ENCODE measurements at places on chromosomes 6 and 20.

DNA sequence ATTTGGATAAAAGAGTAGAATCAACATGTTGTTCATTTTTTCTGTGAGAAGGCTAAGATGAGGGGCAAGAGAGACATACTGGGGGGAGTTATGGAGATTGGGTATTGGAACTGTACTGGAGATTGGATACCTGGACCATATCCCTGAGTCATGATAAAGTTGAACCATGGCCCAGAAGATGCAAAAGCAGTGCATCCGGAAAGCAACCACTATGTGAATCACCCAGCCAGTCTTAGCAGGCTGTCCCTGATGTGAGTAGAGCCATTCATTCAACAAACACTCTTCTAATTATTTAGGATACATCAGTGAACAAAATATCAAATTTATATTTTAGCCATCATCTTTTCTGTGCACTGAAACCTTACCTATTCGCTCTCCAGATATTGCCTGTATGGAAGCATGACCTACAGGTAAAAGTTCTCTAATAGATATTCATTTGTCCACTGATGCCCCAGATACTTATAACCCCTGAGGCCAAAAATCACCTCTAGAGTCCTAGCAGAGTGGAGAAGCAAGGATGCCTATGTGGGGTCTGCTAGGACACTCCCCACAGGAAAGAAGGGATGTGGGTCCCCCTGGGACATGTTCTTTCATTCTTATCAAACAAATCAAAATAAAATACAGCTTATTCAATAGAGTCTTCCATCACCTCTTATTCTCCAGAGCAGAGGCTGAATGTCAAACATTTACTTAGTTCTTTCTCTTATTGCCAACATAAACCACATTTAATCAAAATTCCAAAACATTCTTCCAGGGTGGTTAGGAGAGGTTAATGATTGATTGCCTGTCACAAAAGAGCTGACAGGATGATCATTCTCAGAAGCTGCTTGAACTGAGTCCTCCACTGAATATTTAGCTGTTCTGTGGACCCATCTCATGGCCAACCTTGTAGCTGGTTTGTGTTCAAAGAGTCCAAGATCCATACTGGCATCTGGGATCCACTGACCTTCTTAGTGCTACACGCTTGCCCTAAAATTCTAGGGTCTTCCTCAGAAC, 37.0 kb upstream of the PKHD1 start:
- DNase-seq: no peak

- no peak for DNase-seq
These were observed 113.6 kb upstream of the PTPN1 start for GRCh38 chr20:50396623-50397022.

GRCh38 chr6:157200117-157200516, 123.2 kb downstream of the TMEM242 start:
- DNase-seq: no peak

DNA sequence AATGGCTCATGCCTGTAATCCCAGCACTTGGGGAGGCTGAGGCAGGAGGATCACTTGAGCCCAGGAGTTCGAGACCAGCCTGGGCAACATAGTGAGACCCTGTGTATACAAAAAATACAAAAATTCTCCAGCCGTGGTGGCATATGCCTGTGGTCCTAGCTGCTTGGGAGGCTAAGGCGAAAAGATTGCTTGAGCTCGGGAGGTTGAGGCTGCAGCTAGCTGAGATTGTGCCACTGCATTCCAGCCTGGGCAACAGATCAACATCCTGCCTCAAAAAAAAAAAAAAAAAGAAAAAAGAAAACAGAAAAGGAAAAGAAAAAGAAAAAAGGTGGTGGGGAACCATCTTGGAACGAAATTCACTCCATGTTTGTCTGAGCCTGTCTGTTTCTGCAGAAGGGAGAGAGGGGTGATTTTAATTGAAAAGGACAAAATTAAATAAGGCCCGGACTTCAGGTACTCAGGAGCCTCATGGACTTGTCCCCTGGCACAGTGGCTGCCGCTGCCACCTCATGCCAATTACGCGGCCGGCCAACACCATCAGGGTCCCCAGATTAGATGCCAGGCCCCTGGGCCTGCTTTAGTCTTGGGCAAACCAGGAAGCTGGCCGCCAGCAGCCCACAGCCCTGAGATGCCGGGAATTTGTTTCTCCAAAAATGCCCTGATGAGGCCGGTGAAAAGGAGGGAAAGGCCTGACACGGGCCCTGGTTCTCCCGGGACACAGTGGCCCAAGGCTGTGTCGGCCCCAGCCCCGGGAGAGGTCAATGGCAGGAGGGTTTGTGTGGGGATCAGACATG, 37.8 kb upstream of the STX16 start:
- DNase-seq: no peak

- DNase-seq: no peak
These were observed 224.9 kb downstream of the IBTK start for GRCh38 chr6:82022614-82023129.

GRCh38 chr20:10536531-10536930, 101.4 kb downstream of the SLX4IP start:
- DNase-seq: no peak

- DNase-seq: no peak
These were observed 12.8 kb downstream of the GSTA1 start for GRCh38 chr6:52790861-52791260.

- DNase-seq: no peak
These were observed 333.8 kb downstream of the PREX1 start for GRCh38 chr20:48493966-48494365.

- no peak for DNase-seq
These were observed 565.1 kb upstream of the FLRT3 start for GRCh38 chr20:14902432-14903089.

DNA sequence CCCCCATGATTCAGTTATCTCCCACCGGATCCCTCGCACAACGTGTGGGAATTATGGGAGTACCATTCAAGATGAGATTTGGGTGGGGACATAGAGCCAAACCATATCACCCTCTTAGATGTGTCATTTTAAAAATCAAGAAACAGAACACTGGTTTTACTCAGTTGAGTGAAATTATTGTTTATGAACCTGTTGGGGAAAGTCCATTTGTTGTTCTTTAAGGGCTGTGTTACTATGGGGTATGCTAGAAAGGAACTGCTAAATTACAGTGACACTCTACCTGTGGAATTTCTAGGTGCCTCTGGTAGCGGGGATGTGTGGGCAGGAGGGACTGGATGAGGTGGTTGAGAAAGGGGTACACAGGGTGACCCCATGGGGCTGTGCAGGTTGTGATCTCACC, 28.9 kb downstream of the STX11 start:
- no peak for DNase-seq

- no peak for DNase-seq
These were observed 35.4 kb downstream of the GCNT2 start for GRCh38 chr6:10556589-10556988.

GRCh38 chr6:151303231-151303630, 63.5 kb downstream of the AKAP12 start:
- no peak for DNase-seq

DNA sequence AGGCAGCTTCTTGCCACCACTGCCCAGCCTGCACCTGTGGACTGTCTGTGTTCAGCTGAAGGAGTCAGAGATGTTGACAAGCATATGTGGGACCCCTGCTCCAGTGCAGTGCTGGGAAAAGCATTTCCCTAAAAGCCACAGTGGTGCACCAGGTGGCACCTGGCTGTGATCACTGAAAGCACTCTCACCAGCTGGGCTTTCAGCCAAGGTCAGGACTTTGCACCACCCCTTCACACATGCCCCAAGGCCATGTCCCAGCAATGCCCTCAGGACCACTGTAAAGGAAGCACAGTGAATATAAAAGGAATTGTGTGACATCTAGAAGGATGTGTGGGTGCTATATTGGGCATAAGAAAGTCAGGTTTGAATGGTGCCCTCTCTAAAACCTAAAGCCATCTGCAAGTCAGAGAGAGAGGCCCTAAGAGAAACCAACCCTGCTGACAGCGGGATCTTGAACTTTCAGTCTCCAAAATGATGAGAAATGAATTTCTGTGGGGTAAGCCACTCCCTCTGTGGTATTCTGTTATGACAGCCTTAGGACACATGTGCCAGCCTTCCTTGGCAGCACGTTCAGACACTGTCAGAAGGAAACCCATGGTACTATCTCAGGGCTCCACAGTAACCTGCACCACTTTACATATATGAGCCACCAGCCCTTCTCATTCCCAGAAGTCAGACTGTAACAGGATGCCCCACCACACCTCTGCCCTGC, 30.7 kb downstream of the CBLN4 start:
- no peak for DNase-seq

GRCh38 chr6:25118038-25118437, 161.1 kb upstream of the CARMIL1 start:
- no peak for DNase-seq

DNA sequence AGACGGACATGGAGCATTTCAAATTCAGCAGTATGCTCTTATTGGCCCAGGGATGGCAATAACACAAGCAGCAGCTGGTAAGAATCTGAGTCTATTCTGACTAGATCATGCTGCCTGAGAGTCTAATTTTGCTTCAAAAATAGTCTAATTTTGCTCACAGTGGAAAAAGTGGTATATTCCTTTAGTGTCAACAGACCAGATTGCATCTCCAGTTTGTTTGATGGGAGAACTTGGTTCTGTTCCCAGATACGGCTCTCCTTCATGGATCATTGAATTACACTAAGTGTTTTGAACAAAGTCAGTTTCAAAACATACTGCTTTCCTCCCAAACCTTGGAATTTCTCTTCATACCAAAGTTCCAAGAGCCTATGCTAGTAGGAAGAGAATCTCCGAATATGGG, 586.1 kb downstream of the RNF144B start:
- DNase-seq: no peak

- DNase-seq: no peak
These were observed 66.4 kb downstream of the PLEKHG1 start for GRCh38 chr6:150666071-150666470.

DNA sequence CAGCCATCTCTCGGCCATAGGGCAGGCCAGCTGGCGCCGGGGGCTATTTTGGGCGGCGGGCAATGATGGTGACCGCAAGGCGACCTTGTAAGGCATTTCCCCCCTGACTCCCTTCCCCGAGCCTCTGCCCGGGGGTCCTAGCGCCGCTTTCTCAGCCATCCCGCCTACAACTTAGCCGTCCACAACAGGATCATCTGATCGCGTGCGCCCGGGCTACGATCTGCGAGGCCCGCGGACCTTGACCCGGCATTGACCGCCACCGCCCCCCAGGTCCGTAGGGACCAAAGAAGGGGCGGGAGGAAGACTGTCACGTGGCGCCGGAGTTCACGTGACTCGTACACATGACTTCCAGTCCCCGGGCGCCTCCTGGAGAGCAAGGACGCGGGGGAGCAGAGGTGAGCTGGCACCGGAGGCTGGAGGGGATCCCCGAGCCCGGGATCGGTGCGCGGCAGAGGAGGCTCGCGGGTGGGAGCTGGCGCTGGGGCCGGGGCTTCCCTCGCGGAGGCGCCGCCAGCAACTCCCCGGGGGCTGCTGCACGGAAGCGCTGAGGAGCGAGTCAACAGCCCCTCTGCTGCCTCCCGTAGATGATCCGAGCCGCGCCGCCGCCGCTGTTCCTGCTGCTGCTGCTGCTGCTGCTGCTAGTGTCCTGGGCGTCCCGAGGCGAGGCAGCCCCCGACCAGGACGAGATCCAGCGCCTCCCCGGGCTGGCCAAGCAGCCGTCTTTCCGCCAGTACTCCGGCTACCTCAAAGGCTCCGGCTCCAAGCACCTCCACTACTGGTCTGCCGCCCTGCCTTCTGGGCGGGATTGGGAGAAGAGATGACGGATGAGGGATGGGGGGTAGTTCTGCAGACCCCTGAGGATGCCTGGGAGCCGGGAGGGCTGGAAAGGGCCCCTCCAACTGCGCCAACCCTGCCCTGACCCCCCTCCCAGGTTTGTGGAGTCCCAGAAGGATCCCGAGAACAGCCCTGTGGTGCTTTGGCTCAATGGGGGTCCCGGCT, at the start of the genes CTSA and NEURL2:
CTSA (plus strand) TSS at position 351 of the 999 bp plus-strand sequence; CDS start at position 585, 234 bp downstream.
NEURL2 (minus strand) TSS at position 224 of the 999 bp plus-strand sequence; CDS start at position 7, 217 bp downstream.
- DNase-seq: peak; percentile 17

- DNase-seq: no peak
These were observed 101.6 kb downstream of the TMEM200A start for GRCh38 chr6:130467146-130468050.

GRCh38 chr6:35199866-35200265, 13.9 kb upstream of the SCUBE3 start:
- DNase-seq: no peak

DNA sequence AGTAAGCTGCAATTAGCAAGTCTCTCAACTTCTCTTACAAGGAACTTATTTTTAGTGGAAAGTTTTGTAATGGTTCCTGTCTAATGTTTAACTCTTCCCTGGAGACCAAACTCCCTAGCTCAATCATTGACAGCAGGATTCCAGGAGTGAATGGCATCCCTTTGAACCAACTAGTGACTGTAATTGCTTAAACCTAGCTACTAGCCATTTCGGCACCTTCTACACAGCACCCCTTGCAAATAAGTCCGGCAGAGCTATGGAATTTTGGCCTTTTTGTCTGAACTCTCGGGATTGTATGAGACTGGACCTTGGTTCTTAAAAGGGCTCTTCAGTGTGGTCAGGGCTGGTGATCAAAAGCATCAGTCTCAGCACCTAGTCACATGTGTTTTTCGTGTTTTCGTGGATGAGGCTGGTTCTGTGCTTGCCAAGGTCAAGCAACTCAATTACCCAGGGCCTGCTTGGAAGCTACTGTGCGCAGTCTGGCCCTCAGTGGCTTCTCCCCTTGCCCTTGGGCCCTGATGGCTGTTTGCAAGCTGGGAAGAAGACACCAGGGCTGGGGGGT, 135.3 kb upstream of the NEDD9 start:
- DNase-seq: no peak

GRCh38 chr20:1897965-1898464, 2.8 kb downstream of the SIRPA start:
- no peak for DNase-seq

- no peak for DNase-seq
These were observed 1.6 kb downstream of the HLA-DQB1 start for GRCh38 chr6:32664827-32665362.

GRCh38 chr20:12687476-12687875, 321.3 kb upstream of the SPTLC3 start:
- DNase-seq: no peak

DNA sequence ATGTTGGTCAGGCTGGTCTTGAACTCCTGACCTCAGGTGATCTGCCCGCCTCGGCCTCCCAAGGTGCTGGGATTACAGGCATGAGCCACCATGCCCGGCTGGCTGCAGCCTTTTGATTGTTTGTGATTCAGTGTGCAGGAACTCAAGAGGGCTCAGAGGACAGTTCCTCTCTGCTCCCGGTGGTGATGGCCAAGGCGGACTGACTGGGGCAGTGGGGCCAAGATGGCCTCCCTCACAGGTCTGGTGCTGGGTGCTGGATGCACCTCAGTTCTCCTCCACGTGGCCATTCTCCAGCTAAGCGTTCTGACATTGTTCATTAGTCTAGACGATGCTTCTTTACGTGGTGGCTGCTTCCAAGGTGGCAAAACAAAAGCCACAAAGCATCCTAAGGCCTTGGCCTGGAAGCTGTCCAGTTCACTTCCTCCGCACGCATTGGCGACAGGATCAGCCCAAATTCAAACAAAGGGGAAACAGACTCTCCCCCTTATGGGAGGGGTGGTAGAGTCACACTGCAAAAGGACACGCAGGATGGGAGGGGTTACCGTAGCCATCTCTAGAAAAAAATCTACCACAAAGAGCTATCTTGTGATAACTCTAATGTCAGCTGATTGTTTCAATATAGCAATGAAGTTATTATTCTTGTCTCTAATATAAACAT, 146.9 kb downstream of the FOXC1 start:
- DNase-seq: peak; percentile 74
